CD8-positive, alpha-beta memory T cell (primary cell): ENCODE measurements at places on chromosomes 2 and 18.

DNA sequence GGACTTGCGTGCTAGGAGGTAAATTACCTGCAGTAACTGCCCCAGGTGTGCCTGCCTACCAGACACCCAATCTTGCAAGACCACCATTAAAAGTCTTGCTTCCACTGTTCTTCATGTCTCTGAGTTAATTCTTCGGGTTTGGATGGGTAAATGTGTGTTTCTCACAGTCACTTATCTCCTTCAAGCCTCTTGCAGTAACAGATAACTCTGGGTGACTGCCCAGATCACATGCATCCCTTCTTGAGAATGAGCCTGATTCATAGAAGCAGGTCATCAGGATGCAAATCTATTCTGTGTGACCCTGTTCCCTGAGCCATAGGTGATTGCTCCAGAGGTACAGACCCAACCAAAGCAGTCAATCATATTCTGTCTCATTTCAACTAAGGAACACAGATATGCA lies 194.6 kb downstream of the METTL4 start:
- DNase-seq, result no peak

GRCh38 chr18:51522338-51522737 lies 324.9 kb upstream of the MEX3C start:
- no peak for DNase-seq

DNA sequence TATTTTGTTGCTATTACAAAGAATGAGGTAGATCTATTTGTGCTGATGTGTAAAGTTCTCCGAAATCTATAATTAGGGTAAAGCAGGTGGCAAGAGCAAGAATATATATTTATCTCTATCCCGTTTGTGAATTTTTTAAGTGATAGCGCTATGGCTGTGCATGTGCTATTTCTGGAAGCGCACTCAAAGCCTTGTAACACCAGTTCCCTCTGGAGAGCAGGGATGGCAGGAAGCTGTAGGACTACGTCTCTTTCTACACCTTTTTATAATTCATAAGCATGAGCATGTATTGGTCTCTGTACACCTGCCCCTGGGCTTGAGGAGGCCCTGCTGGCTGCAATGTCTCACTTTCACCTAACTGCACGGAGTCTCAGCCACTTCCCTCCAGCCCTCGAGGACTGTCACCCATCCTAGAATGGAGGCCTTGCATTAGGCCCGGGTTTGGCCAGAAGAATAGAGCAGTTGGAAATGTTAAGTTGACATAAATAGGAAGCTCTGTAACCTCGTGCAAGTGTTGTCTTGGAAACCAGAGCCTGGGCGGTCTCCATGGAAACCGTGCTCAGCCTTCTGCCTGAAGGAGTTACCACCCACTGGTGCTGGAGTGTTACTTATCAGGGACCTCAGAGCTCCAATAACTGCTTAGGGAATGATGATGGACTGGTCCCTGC lies 20.9 kb downstream of the ITM2C start:
- no peak for DNase-seq

DNA sequence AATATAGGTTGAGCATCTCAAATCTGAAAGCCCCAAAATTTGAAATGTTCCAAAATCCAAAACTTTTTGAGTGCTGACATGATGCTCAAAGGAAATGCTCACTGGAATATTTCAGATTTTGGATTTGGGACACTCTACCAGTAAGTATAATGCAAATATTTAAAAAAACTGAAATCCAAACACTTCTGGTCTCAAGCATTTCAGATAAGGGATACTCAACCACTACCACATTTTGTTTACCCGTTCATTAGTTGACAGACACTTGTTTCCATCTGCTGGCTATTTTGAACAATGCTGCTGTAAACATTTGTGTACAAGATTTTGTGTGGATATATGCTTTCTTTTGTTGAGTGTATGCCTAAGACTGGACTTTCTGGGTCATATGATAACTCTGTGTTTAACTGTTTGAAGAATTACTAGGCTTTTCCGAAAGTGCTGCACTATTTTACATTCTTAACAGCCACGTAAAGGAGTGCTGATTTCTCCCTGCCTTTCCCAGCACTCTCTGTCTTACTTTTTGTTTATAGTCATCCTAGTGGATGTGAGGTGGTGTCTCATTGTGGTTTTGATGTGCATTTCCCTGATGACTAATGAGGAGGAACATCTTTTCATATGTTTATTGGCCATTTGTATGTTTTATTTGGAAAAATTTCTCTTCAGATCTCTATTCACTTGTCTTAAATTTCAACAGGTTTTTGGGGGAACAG lies 19.5 kb upstream of the DCDC2C start:
- DNase-seq, result no peak

- DNase-seq, result no peak
These were observed 19.3 kb downstream of the CCT7 start for GRCh38 chr2:73253400-73253799.

DNA sequence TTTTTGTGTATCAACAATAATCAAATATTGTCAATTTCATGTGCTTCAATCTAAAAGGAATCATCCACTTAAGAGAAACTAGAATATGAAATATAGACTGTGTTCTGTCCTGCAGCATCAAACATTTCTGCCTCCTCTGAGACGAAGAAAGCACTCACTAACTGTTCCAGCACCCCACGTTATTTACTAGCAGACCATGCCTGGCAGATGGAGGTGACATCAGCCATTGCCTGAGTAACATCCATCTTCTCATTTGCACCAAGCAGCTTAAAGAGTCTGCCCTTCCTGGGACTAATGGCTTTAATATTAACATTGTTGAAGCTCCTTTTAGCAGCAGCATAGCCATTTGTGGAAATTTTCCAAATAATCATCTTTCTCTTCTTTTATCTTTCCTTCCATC lies 25.7 kb downstream of the SGPP2 start:
- no peak for DNase-seq

- DNase-seq, result no peak
These were observed 127.1 kb downstream of the SOCS6 start for GRCh38 chr18:70415823-70416488.
